ENCODE measurements at places on chromosomes 7 and 10.

GRCh38 chr7:64639267-64640001 lies 26.5 kb upstream of the ZNF107 start:
- DNase-seq: no peak

GRCh38 chr10:49298983-49299815 lies at the start of gene C10orf71:
Gene C10orf71 (plus strand): TSS chr10:49299170. CDS start chr10:49322546, 23,376 bp downstream.
- no peak for DNase-seq

DNA sequence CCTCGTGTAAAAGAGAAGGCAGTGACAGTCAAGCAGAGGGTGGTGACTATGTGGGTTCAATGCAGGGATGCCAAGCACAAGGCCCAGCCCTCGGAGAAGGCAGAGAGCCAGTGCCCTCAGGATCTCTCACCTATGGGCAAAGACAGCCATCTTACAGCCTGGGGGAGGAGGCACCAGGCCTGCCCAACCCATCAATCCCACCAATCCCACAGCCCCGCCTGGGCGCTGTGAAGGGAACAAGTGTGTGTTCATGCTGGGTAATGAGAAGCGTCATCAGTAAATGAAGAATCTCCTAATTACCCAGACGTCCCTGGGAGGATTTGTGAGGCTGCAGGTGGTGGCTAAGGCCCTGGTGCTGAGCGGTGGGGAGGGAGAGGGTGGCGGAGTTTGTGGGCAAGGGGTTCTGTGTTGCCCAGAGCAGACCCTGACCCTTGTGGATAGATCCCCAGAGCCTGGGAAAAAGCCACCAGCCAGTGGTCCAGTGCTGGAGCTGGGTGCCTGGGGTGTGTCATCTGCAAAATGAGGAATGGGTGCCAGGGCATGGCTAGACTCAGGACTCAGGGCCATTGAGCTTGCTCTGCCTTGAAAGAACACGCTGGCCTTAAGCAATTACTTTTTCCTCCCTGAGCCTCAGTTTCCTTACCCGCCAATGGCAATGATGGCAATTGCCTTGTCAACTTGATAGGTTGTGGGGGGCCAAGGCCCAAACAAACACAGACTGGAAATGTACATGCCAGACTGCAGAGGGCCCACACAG lies 128.1 kb upstream of the UNC5B start:
- DNase-seq: no peak

GRCh38 chr7:133911724-133912123 lies 215.4 kb upstream of the LRGUK start:
- no peak for DNase-seq

DNA sequence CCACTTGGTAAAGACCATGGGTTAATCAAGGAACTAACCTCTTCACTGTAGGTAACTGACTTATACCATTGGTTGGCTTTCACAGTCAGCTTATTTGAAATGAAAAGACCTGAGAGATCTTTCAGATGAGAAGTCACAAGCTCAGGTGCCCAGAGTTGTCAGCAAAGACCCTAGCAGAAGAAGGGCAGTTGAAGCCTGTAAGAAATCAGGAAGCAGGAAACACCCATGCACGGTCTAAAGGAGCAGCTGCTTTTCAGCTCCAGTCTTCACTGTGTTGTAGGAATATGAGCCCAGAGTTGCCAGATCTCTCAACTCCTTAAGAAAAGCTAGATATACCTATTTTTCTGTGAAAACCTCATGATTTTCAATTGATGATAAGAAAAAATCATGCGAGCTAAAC lies 130.0 kb downstream of the ARID5B start:
- no peak for DNase-seq

DNA sequence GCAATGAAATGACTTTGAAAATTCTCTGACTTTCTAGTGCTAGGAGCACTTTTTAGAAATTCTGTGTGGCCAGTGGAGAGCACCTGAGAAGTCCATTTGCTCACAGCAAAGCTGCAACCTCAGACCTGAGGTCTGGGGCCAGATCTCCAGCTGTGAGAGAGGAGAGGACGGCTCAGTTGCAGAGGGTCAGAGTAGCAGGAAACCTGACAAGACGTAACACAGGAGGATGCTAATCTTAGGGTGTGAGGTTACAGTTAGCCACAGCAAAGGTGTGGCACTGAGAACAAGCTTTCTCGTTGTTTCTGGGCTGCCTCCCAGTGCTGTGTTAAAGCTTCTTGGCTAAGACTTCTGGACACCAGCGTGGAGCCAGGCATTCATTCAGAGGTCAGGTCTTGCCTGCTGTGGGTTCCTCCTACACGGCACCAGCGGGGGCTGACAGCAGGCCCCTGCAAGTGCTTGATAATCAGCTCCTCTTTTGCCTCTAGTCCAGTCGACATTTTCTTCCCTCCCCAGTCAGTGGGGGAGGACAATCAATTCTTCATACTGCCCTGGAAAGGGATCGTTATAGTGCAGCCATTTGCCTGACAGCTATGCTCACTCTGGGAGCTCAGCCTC lies 435.4 kb upstream of the DPP6 start:
- peak; percentile 57 for DNase-seq

DNA sequence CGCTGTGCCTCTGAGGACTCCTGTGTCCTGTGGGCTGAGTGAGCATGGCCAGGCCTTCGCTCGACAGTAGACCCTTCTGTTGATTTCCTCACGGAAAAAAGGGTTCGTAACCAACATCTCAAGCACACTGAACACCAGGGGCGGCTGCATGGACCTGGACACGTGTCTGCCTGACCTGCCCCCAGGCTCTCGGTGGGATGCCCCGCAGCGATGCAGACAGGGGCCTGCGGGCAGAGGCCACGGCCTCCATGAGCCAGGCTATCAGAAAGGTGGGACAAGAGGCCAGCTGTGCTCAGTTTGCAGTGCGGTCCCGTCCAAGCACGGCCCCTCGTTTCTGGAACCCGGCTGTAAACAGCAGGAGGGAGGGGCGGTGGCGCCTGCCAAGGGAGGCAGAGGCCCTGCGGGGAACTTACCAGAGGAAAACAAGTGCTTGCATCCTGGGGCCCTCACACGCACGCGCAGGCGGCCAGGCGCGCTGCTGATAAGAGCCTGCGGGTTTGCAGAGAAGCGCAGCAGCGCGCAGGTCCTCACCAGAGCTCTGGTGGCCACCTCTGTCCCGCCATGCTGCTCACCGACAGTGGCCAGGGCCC lies 10.6 kb downstream of the GPR146 start:
- DNase-seq: peak; percentile 85

DNA sequence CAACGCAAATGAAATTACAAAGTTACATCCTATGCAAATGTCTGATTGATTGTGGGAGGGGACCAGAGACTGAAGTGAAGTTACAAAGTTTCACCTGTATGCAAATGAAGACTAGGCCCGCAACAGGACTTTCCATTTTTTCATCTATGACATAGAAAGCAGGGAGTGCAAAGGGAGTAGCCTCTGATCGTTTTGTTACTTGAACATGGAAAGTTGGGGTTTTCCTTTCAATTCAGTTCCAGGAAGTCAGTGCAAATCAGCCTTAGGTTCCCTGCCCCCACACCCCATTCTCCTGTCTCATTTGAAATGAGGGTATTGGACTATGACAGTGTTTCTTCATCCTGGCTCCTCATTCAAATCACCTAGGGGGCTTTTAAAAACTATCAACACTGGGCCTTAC lies 96.9 kb upstream of the HABP2 start:
- no peak for DNase-seq

- DNase-seq: no peak
Measured at GRCh38 chr10:101011517-101012423, 12.2 kb downstream of the LZTS2 start.

DNA sequence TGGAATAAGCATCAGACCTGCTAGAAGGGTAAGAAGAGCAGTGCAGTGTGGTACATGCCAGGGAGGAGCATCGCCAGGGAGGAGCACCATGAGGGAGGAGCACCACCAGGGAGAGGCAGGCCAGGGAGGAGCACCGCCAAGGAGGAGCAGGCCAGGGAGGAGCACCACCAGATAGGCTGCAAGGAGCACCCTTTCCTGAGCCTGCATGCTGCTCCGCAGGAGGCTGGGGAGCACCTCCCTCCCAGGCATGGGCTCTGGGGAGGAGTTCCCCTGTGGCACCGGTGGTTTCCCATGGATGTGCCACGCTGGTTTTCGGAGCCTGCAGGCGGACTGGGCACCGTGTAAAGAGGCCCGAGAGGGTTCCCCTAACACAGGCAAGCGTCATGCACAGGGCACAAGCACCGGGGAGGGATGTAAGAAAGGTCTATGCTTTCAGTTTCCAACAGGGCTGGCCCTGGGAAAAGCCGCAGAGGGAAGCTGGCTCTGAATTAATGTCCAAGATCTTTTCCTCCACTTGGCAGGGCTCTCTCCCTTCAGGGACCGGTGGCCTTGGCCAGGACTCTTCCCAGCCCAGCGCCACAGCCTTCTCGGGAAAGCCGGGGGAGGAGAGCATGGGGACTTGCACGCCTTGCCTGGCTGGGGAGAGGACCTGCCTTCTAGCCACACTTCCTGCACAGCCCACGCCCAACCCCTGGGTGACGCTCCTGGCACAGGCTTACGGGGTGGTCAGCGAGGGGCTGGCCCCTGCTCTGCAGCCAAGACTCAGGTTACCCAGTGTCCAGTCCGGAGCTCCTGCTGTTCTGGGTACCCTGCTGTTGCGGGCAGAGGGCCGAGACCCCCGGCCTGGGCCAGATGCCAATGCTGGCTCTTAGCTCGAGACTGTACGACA lies 11.5 kb upstream of the GPER1 start:
- no peak for DNase-seq

GRCh38 chr10:100153239-100153825 lies 32.5 kb downstream of the ERLIN1 start:
- no peak for DNase-seq

DNA sequence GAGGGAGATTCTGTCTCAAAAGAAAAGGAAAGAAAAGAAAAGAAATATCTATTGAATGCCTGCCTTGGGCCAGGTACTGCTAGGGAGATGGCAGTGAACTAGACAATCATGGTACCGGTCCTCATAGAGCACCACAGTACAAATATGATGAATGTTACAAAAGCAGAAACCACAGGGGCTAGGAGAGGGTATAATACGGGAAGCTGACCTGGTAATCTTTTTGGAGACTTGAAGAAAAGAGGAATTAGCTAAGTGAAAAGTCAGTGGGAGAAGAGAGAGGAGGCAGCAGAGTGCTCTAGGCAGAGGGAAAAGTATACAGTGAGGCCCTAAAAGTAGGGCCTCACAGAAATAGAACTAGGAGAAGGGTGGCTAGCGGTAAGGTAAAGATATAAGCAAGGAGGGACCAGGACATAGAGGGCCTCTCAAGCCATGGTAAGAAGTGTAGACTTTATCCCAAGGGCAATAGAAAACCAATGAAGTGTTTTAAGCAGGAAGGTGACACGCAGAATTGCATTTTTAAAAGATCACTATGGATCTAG lies 42.8 kb upstream of the WNT8B start:
- DNase-seq: no peak

DNA sequence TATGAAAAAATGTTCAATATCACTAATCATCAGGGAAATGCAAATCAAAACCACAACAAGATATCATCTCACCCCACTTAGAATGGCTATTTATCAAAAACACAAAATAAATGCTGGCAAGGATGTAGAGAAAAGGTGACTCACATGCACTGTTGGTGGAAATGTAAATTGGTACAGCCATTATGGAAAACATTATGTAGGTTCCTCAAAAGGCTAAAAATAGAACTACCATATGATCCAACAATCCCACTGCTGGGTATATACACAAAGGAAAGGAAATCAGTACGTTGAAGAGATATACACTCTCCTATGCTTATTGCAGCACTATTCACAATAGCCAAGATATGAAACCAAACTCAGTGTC lies 50.2 kb downstream of the CDK1 start:
- no peak for DNase-seq

DNA sequence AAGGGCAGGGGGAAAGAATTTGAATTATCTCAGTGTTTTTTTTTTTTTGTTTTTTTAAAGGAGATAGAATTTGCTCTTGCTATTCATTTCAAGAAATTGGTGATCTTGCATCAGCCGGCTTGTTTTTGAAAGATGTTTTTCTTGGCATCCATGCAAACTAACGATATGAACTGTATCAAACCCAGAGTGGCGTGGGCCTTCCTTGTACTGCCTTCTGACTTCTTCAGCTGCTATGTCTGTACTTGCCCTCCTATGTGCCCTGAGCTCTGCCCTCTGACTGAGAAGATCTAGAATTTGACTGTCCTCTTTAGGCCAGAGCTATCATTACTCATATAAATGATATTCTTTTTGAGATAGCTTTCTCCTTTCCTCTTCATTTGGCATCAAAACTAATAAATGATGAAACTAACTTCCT lies 183.1 kb downstream of the EXOC4 start:
- DNase-seq: no peak

DNA sequence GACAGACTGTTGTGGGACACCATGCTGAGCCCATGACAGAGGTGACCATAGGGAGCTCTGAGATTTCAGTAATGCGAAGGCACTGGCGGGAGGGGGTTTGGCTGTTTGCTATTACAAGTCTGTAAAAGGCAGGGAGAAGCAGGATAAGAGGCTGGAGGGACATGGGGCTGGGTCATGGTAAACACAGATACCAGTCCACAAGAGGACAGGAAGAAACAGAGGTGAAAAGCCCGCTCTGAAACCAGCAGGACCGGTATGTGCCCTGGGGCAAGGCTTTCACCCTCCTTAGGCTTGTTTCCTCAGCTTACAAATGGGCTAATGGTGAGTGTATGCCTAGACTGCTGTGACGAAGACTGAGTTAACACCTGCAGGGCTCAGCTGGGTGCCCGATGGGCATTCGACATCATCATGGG lies 34.1 kb downstream of the ANXA11 start:
- no peak for DNase-seq

- DNase-seq: peak; percentile 58
Measured at GRCh38 chr7:155344618-155345433, 47.1 kb downstream of the INSIG1 start.

GRCh38 chr7:155032978-155033377 lies 30.1 kb upstream of the PAXIP1 start:
- no peak for DNase-seq

GRCh38 chr7:100539436-100540006 lies 518 bp downstream of the AGFG2 start:
- DNase-seq: no peak

DNA sequence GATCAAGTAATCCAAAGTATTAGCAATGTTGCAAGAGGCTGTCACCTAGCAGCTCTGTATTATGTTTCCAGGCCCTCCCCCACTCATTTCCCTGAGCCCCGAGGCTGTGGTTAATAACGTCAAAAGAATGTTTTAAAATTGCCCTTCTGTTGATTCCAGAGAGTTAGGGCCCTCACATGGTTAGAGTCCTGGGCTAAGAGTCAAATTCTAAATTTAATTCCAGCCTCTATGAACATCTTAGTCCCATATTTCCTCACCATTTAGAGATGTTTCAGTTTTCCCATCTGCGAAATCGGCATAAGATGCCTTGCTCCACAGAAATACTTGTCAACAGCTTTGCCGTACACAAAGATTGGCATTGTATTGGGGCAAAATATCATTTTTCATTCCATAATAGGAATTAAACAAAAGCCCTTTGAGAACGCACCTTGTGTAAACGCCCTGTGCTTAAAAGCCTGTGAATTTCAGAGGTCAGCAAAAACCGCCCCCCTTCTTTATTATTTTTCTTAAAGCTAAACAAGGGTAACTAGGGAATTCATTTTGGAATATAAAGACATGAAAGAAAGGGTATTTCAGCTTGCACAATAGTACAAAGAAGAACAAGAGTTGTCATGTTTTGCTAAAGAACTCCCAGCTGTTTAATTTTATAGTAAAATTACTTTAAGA lies 135.8 kb downstream of the ARID5B start:
- DNase-seq: no peak

Measured in spinal cord (tissue), 10 donors.